ENCODE measurements at places on chromosomes 13 and 19.

DNA sequence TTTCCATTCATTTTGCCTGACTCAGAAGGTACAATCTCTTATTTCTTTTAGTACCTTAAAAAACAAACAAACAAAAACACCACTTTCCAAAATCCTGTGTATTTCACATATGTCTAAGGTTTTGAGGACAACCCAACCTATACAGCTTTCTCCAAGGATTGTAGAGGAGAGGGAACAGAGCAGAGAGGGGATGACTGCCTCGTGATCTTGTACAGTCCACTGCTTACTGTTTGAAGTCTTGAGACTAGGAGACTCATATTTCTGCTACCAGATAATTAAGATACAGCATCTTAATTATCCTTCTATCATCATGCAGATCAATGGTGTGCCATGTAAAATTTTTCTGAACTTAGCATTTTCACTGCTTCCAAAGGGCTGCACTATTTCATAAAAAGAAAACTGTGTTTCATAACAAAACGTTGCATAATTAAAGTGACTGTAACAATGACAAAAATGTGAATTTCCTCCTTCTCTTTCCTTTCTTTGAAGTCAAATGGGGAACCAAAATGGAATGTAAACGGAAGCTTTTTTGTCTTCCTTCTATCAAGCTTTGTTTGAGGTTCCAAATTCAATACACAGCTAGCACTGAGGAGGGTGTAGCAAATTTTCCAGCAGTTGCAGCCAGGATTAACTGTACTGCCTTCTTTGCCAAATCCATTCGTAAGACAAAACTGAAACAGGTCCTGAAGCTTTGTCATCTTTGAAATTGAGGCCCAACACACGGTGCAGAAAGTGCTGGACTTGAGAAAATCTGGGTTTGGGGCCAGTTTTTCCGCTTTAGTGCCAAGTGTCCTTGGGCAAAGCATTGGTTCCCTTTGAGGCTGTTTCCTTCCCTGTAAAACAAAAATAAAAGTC lies 34.9 kb upstream of the RCBTB2 start:
- DNase-seq, result no peak

DNA sequence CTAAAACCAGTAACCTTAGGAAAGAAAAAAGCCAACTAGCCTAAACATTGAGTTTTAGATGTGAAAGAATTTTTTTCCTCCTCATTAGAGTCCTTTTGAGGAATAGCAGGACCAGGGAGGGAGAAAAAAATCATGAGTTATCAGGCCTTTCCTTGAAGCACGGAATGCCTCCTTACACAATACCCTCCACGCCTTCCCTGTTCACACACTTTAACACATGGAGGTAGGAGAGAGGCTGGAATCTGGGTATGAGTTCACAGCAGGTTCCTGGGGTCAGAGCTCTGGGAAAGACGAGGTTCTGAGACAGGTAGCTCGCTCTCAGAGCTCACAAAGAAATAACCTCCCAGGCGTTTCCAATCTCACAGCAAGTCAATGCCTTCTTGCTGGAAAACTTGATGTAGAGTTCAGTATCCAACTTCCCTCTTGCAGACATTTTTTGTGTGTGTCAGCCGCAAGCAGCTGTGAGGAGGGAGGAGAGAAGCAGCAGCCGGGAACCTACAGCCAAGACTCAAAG lies 716 bp downstream of the ZNF573 start:
- DNase-seq, result no peak

GRCh38 chr13:110062777-110063442 lies 244.0 kb downstream of the COL4A1 start:
- no peak for DNase-seq

DNA sequence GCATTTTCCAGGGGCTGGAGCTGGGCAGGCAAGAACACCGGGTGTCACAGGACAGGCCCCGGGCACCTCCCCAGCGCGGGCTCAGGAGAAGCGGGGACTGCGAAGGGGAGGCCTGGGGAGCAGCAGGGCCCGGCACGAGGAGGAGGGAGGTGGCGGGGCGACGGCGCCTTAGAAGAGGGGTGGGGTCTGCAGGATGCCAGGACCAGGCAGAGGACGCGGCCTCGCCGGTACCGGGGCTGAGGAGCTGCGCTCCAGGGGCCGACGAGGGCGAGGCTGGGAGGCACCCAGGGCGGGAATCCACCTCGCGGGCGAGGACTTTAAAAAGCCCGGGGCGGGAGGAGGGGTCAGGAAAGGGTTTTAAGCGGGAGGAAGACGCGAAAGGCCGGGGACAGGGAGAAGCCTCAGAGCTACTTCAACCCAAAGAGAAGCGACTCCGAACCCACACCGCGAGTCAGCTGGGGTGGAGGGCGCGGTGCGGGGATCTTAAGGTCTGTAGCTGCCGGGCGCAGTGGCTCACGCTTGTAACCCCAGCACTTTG lies 665 bp downstream of the ZNF347 start:
- DNase-seq, result peak; percentile 42

DNA sequence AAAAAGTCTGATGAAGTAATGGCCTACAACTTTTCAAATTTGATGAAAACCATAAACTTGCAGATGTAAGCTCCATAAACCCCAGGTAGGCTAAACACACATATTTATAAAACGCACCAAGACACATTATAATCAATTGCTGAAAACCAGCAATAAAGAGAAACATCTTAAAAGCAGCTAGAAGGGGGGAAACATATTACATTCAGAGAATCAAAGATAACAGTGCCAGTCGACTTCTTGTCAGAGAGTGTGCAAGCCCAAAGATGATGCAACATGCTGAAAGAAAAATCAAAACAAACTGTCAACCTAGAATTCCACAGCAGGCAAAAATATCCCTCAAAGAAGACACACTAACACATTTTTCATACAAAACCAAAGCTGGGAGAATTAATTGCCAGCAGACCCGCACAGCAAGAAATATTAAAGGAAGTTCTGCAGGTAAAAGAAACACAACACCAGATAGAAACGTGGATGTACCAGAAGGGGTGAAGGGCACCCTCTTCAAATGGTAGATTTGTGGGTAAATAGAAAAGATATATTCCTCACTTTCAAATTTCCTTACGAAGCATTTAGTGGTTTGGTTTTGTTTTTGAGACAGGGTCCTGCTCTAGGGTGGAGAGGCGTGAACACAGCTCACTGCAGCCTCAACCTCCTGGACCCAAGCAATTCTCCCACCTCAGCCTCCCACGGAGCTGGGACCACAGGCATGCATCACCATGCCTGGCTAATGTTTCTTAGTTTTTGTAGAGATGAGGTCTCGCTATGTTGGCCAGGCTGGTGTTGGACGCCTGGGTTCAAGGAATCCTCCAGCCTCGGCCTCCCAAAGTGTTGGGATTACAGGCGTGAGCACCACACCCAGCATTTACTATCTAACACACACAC lies 16.5 kb upstream of the ATP1A3 start:
- no peak for DNase-seq

DNA sequence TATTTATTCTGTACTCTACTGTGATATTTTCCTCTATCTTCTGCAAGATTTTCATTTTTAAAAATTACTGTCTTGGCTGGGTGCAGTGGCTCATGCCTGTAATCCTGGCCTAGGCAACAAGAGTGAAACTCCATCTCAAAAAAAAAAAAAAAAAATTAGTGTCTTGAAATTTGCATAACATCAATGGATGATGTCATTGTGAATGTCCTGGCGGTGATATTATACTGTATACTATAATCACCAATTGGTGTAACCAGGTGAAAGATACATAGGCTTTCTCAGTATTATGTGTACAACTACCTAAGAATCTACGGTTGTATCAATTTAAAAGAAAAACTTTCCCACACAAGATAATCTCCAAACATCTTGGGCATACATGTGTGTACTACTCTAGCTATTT lies 15.2 kb downstream of the ZNF331 start:
- no peak for DNase-seq

DNA sequence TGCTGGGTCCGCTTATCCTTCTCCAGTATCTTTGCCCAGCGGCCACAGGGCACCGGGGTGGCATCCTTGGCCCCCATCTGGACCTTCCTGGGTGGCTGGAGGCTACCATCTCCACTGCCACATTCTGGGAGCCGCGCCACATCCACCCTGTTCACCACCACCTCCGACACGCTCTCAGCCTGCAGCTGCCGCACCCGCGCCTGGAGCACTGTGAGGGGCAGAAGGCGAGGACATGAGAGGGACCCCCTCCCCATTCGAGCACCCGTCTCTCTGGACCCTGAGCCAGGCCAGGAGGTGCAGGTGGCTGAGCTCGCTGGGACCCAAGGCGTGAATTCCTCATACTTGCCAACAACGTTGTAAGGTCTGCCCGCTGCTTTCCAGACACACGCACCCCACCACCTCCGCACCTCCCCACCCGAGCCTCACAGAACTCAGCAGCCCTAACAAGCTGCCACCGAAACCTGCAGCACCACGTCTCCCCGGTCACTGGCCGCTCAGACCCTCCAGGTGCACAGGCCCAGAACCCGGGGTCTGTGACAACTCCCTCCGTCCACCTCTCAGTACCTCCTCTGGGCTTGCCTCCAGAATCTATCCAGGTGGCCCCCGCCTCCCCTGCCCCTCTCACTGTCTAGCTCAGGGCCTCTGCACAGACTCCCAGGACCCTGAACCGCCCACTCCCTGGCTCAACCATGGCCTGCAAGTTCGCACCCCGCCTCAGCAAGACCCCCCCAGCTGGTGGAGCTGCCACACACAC lies 3.2 kb downstream of the POLRMT start:
- DNase-seq, result no peak

DNA sequence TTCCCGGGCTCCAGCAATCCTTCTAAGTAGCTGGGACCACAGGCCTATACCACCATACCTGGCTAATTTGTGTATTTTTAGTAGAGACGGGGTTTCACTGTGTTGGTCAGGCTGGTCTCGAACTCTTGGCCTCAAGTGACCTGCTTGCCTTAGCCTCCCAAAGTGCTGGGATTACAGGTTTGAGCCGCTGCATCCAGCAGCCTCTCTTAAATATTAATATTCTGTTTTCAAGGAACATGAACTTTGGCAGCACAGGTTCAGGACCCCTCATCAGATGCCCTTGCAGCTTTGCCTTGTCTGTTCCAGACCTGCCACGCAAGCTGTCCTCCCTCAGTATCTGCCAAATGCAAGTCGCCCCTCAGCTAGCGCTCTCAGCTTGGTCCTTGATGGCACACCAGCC lies 166.8 kb downstream of the KCTD15 start:
- DNase-seq, result no peak

DNA sequence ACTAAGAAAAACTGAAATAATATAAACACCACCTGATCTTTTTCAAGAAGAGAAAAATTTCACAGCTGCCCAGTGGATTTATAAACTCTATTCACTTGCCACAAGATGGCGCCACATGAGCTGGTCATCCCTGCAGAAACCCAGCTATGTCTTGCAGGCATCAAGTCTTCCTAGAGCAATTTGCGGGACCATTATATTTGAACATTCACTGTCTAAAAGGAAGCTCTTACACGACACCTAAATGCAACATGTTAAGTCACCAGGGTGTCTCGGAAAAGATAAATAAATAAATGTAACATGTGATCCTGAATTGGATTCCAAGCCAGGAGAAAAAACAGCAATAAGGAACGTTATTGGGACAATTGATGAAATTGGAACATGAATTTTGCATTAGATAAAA lies 20.3 kb upstream of the AKT2 start:
- peak; percentile 79 for DNase-seq

- no peak for DNase-seq
These were observed 183.5 kb upstream of the TSC22D1 start for GRCh38 chr13:44759384-44760360.
